CD4-positive, alpha-beta T cell treated with Interleukin-21 for 1 hour (primary cell): ENCODE measurements at places on chromosomes 3 and 15.

DNA sequence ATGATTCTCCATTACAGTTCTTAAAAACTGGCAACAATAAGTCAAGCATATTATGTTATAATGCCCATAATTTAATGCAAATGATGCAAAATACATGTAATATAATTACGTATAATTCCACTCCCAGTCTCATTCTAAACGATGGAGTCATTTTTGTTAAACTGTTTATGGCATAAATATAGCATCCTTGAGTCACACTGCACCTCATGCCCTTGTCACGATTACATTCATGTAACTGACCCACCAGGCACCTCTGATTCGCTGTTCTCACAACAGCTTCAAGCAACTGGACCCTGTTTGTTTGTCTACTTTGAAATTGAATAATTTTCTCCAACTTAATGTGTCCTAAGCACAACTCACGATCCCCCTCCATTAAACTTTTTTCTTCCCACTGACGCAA, 148.0 kb upstream of the LRTM1 start:
- no peak for DNase-seq

- no peak for DNase-seq
Observed at GRCh38 chr3:195124378-195124992, 146.5 kb downstream of the XXYLT1 start.

DNA sequence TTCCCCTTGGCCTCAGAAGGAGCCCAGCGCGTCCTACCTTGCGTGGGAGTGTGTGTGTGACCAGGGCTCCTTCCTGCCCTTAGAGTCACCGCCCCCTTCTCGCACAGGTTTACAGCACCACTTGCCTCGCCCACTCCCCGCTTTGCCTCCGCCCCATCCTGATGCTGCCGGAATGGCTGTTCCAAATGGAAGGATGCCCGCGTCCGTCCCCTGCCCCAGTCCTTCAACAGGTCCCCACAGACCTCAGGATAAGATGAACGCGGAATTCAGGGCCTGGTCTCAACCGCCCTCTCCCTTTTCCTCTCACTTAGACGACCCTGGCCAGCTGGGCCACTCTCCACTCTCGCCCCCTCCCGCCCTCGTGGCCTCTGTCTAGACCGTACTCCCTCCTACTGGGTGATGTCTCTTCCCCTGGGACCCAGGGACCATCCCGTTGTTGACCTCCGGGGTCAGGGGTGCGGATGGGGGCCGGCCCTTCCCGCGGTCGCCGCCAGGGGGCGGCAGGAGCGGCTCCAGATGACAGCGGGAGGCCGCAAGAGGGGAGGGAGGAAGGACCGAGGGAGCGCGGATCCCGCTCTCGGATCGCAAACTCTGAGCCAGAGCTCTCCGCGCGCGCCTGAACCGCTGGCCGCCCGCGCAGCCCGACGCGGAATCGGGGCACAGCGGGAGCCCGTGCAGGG, at the start of gene THSD4:
Gene THSD4, plus strand, starts transcription at position 585 of the 680 bp plus-strand sequence.
- peak; percentile 40 for DNase-seq

DNA sequence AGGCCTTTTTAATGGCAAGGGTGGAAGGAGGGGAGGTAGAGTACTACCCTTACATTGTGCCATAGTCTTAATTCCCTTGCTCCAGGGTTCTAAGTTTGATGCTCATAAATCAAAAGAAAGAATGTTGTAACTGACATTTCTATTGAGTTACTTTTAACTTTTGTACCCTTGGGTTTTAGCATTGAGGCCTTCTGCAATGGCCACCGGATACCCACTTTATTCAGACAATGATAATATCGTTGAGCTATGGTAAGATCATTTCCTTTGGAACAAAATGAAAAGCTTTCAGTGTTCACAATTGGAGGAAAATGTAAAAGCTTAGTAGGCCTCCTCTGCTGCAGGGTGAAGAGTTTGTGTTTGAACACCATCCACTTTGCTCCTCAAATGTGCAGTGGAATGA, 16.8 kb downstream of the CGNL1 start:
- no peak for DNase-seq

DNA sequence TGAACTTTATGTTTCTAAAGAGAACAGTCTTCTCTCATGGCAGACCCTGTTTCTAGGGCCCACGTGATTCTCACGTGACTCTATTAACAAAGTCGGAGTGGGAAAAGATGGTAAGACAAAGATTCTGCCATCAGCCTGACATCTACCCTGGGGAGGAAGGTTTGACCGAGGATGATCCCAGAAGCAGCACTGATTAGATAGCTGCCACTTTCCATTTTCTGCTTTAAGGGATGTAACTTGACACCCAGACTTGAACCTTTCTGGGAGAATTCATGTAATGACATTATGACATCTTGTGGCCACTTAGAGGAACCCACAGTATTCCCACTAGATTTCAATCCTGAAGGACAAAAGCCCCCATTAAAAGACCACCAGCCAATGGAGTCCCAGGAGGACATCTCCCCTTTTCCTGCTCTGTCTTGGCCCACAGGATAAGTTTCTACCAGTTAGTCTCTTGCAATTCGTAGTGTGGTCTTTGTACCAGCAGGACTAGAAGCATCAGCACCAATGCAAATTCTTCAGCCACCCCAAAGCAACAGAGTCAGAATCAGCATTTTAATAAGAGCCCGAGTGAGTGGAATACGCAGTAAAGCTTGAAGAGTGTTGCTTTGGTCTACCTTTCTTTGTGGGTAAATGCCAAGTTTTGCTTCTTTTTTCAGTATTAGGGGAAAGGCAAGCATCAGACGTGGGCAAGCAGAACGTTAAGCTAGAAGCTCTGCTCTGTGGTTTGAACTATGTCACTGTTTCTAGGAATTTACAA, 480.5 kb upstream of the PROK2 start:
- DNase-seq = no peak

DNA sequence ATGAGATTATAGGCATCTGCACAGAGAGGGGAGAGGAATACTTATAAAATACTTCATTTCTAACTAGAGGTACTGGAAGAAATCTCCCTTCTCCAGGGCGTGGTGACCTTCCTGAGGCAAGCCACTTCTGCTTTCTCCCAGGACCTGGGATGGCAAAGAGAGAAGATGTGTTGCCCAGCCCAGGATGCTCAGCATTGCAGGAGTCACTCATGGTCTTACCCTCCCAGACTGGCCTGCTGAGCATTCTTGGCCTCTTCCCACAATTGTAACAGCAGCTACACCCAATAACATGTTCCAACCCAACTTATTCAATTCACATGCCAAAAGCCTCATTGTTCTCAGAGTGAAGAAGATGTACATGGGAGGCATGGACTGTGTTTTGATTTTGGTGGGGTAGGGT, 37.9 kb downstream of the IL20RB start:
- DNase-seq = no peak

DNA sequence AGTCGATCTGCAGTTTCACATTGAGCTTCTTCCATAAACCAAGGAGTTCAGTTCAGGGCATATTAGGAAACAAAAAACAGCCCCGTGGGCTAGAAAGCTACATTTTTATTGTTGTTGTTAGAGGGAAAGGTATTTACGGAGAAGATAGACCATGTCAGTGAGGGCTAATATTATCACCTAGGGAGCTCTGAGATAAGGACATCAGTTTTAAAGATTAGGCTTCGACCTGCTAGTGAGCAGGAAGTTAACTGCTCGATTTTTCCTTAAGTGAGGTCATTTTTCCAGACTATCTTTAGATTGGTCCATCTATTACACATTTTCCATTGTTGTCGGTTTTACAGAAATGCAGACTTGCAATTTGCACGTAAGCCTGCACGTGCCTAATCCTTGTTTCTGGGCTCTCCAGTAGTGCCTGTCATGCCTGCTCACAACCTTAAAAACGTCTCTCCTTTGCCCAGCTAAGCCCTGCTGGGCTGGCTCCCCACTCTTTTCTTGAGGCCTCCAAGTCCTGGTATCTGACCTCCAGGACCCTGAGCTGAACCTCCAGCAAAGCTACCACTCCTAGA, 72.6 kb downstream of the MTHFS start:
- no peak for DNase-seq

DNA sequence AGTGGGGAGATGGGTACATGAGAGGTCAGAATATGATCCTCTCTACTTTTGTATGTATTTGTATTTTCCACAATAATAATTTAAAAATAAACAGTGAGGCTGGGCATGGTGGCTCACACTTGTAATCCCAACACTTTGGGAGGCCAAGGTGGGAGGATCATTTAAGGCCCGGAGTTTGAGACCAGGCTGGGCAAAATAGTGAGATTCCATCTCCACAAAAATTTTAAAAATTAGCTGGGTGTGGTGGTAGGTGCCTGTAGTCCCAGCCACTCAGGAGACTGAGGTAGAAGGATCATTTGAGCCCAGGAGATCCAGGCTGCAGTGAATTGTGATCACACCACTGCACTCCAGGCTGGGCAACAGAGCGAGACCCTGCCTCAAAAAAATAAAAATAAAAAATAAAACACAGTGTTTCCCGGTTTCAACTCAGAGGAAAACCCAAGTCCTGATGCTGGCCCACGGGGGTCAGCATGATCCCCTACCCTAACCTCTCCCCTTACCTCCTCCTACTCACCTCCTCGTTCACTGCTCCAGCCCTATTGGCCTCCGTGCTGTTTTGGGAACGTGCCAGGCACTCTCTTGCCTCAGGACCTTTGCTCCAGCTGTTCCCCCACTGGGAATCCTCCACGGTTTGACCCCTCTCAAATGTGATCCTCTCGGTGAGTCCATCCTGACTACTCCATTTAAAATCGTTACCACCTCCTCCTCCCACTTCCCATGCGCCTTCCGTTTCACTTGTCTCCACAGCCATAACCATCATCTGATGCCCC, 2.9 kb upstream of the KLHL40 start:
- no peak for DNase-seq

- no peak for DNase-seq
Observed at GRCh38 chr3:126104742-126105605, 21.1 kb upstream of the SLC41A3 start.

- DNase-seq = no peak
Observed at GRCh38 chr3:52912885-52913731, 15.8 kb upstream of the STIMATE start.

- DNase-seq = no peak
Observed at GRCh38 chr3:124963755-124964154, 29.2 kb upstream of the MUC13 start.

DNA sequence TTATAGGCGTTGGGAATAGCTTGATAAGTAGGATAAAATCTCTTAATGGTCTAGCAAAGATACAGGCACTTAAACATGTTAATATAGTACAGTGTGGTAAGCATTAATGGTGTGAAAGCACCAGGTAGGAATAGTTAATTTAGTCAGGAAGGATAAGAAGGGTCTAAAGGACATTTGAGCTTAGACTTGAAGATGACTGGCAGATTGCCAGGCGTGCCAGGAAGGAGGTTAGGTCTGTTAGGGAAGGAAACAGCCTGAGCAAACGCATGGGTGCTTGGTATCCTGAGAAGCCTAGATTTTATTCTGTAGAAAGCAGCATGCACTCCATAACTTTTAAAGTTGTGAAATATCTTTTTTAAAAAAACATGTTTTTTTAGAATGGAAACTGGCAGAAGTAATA, 17.7 kb downstream of the SEC62 start:
- DNase-seq = no peak

DNA sequence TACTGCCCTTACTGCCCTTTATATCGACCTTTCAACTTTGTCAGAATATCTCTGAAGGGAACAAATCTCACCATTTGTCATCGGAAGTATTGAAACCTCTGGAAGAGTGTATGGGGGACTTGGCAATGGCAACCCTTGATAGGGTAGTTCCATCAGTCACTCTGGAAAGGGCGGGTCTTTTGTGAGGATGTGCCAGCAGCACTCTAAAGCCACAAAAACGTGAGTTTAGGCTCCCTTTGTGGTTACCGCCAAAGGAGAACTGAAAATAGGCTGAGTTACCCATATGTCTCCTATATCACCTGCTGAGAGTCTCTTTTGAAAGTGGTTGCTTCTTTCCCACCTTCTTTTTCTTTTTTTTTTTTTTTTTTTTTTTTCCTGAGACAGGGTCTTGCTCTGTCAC, 296.8 kb upstream of the CHRM5 start:
- DNase-seq = no peak

- DNase-seq = no peak
Observed at GRCh38 chr3:64578062-64578770, 109.6 kb downstream of the ADAMTS9 start.

GRCh38 chr3:42088803-42089530, 2.2 kb upstream of the TRAK1 start:
- DNase-seq = no peak

DNA sequence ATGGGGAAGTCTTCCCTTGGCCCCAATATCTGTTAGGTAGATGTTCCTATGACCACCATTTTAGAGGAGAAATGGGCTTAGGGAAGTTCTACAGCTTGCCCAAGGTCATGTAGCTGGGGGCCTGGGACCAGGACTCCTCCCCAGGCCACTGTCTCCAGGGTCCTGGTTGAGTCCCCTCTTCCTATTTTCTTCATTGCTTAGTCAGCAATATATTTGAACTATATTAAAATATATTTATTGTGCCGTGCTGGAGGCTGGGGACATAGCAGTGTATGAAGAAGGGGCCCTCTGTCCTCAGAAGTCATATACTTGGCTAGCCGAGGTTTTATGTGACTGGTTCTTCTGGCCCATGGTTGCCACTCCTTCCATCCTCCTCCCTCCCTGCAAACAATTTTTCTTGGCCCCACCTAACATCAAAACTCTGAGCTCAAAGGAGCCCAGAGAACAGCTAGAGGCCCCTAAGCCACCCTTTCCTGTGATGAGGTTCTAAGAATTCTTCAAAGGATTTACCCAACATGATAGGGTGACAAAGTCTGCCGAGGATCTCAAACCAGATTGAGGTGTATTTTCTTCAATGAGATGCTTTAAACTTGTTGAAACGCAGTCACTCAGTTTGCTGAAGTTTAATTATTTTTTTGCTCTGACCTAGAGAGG, 121.2 kb upstream of the RASGRP1 start:
- peak; percentile 76 for DNase-seq

DNA sequence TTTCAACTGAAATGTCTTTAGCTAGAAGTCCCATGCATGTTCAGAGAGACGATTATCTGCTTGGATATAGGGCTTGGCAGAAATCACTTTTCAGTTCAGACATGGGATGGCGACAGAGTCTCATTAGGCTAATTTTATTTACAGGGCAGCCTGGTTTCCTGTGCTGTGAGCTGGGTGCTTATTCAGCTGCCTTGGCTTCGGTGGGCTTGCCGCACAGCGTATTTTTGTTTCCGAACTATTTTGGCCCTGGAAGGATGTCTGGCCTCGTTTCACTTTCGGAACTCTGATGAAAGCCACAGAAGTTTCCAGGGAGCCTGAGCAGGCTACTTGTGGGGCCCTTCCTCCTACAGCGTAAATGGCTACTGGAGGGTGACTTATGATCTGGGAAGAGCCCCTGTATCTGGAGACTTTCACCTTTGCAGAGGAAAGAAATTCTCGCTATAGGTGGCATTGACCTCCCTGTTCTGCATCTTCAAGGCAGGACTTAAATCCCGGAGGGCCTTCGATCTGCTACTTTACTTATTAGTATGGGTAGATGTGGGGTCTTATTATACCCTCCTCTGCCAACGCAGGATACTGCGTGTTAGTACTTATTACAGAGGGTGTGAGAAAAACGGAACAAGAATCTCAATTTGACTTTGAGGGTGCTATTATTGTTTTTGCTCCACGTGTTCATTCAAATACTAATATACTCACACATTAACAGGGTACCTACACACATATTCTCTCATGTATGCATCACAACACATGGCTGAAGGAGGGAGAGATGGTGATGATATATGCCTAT, 364.0 kb upstream of the RBMS3 start:
- peak; percentile 9 for DNase-seq
